ENCODE measurements at places on chromosomes 2 and 18. TPM values are rescaled to one million over a fixed set of nuclear protein-coding genes. Genes with fewer than 3 reads are reported as not detected.

- peak; percentile 56 for DNase-seq
Measured at GRCh38 chr2:8487461-8487932, 194.4 kb upstream of the ID2 start.

- DNase-seq: peak; percentile 38
Measured at GRCh38 chr2:126970583-126970982, 71.9 kb downstream of the TEX51 start.

The CXCR1 gene
- not detected for polyA plus RNA-seq

DNA sequence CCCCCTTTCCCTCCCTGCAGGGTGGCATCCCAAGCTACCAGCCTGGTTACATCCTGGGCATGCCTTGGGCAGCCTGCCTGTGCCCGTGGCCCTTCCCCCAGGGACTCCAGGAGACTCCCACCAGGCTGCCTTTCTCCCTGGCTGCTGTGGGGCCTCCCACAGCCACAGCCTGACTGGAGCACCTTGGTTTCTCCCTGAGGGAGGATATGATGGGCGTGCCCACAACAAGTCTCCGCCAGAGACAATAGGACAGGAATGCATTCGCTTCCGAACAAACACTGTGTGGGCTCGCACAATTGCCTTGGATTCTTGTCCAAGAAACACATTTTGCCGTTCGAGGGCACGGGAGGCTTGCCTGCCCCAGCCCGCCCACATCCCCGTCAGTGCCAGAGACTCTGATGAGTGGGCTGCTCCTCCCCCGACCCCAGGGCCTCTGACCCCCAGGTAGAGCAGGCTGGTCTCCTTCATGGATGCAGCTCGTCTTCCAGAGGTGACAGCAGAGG lies 102.1 kb downstream of the SMAD7 start:
- no peak for DNase-seq

The CCBE1 gene
- 1.2 TPM for polyA plus RNA-seq

DNA sequence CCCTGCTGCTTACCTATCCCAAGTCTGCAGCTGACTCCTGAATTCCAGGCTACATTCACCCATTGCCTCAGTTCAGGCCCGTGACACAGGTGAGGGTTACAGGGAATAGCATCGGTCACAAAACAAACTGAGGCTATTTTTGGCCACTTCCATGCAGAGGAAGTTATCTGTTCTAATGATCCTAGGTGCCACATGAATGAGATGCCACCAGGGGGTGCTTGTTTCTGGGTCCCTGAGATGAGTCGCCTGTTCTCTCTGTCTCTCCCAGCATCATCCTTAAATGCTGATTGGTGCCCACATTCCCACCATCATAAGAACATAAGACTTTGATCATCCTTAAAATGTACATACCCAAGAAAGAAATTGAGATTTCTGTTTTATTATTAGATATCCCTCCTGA lies 119.0 kb upstream of the CELF4 start:
- DNase-seq: peak; percentile 51

- no peak for DNase-seq
Measured at GRCh38 chr18:32042337-32042736, 23.7 kb downstream of the RNF125 start.
